Activated naive CD8-positive, alpha-beta T cell treated with anti-CD3 and anti-CD28 coated beads, Interleukin-2, amount 50 U/mL, for 24 hours (primary cell): ENCODE measurements at places on chromosomes 12 and 14.

- H3K27ac ChIP-seq, result no peak overlapping the region
- no peak overlapping the region for H3K4me3 ChIP-seq
- no peaks in the 10 kb centered on the region for H3K36me3 ChIP-seq
- H3K4me1 ChIP-seq, result no peaks in the 10 kb centered on the region
These were observed 528.4 kb upstream of the TBX3 start for GRCh38 chr12:115212356-115212755.

DNA sequence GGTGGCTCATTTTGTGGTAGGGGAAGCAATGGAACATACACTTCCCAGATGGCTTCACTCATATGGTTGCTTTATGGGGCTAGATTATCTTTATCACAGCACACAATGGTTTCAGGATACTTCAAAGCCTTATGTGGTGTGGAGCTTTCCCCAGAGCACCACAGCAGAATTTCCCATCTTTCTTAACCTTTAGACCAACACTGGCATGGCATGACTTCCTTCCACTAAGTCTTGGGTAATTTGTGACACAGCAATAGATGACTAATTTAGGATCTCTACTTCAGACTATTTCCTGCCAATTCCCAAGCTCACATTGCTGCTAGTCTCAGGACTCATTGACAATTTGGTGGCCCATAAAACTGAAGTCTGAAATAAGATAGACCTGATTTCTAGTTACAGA lies 36.9 kb upstream of the DCN start:
- no peak for DNase-seq
- no peak overlapping the region for H3K27ac ChIP-seq
- H3K27me3 ChIP-seq, result peaks cover 2% of the 10 kb centered on the region
- no peaks in the 10 kb centered on the region for H3K4me1 ChIP-seq

- H3K27ac ChIP-seq, result no peak overlapping the region
- H3K27me3 ChIP-seq, result peaks cover 6% of the 10 kb centered on the region
- H3K36me3 ChIP-seq, result no peaks in the 10 kb centered on the region
- peaks cover 2% of the 10 kb centered on the region for H3K4me1 ChIP-seq
These were observed 6.1 kb upstream of the FAIM2 start for GRCh38 chr12:49909826-49910225.

- H3K4me3 ChIP-seq, result no peak overlapping the region
- H3K36me3 ChIP-seq, result no peaks in the 10 kb centered on the region
- H3K27ac ChIP-seq, result no peak overlapping the region
- no peaks in the 10 kb centered on the region for H3K4me1 ChIP-seq
These were observed 59.3 kb downstream of the DNAI7 start for GRCh38 chr12:25135531-25136154.

GRCh38 chr12:52032446-52032803 lies 18.8 kb upstream of the NR4A1 start:
- H3K27me3 ChIP-seq, result no peaks in the 10 kb centered on the region
- H3K27ac ChIP-seq, result peak overlapping the region; percentile 85
- peaks cover 48% of the 10 kb centered on the region for H3K4me1 ChIP-seq
- DNase-seq, result no peak
- H3K4me3 ChIP-seq, result peak overlapping the region; percentile 78
- no peaks in the 10 kb centered on the region for H3K36me3 ChIP-seq

GRCh38 chr12:117472983-117473382 lies 111.6 kb upstream of the NOS1 start:
- no peaks in the 10 kb centered on the region for H3K27me3 ChIP-seq
- H3K36me3 ChIP-seq, result no peaks in the 10 kb centered on the region
- no peak overlapping the region for H3K27ac ChIP-seq
- DNase-seq, result no peak
- H3K4me1 ChIP-seq, result no peaks in the 10 kb centered on the region
- H3K4me3 ChIP-seq, result no peak overlapping the region

DNA sequence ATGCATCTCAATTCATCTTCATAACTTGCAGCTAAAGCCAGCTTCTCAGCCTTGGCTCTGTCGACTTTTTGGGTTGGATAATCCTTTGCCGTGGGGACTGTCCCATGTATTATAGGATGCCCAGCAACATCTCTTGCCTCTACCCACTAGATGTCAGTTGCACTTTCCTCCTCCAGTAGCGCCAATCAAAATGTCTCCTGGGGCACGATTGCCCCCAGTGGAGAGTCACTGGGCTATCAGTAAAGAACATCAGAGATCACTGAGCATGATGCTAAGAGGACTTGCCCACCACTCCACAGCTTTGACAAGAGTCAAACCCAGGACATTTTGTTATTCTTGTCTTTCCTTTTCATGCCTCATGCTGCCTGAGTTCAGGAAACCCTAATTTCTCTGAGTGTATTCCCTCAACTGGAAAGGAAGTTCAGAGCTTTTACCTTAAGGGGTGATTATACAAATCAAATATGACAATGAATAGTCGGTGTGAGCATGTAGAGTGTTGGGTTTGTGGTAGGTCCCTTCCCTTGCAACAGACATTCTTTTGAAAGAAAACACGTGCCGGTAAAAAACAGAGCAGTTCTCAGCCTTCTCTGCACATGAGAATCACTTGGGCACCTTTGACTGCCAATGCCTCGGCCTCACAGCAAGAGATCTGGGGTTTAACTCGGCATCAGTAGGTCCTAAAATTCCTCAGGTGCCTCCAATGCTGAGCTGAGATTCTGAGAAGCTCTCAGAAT lies 980.6 kb downstream of the VRK1 start:
- no peaks in the 10 kb centered on the region for H3K27me3 ChIP-seq
- DNase-seq, result no peak
- peaks cover 14% of the 10 kb centered on the region for H3K4me1 ChIP-seq
- H3K27ac ChIP-seq, result no peak overlapping the region

DNA sequence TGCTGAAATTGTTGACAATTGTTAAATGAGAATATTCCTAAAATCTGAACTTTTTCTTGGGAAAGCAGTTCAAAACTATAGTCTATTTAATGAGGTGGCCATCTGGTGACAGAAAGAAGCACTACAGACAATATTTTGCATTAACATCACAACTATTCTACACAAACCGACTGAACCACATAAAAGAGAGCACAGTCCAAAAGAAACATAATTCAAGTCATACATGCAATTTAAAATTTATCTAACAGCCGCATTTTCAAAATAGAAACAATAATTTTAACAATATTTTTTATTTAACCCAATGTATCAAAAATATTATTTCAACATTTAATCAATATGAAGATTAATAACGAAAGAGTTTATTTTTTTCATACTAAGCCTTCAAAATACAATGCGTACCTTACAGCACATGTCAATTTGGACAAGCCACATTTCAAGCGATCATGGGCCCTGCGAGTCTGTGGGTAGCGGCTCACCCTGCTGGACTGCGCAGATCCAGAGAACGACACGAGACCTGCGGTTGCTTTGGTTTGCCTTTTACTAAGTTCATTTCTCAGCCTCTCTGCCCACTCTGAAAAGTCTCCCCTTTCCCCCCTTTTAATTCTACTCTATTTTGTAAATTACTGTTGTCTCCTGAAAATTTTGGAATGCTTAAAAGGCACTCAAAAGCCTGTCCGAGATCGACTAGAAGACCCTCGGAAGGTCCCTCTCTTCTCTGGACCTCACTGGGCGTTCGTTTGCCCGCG lies 947 bp upstream of the LRRC9 start:
- H3K27me3 ChIP-seq, result peaks cover 39% of the 10 kb centered on the region
- DNase-seq, result peak; percentile 19
- H3K27ac ChIP-seq, result peak overlapping the region; percentile 14
- peaks cover 7% of the 10 kb centered on the region for H3K4me1 ChIP-seq
- no peaks in the 10 kb centered on the region for H3K36me3 ChIP-seq

DNA sequence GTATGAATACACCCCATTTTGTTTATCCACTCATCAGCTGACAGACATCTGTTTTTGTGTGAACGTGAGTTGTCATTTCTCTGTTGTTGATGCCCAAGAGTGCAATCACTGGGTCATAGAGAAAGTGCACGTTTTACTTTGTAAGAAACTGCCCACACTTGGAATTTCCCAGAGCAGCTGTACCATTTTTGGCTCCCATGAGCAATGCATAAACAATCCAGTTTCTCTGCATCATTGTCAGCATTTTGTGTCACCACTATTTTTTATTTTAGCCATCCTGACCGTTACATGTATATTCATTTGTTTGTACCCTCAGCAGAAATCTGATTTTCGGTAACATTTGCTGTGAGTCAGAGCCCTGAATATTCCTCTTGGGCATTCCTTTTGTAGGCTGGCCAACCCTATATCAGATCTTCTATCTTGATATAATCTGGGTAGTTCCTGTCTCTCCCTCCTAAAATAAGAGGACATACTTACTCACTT lies 62.7 kb downstream of the RBM19 start:
- peaks cover 45% of the 10 kb centered on the region for H3K36me3 ChIP-seq
- H3K27ac ChIP-seq, result no peak overlapping the region
- H3K4me3 ChIP-seq, result no peak overlapping the region

DNA sequence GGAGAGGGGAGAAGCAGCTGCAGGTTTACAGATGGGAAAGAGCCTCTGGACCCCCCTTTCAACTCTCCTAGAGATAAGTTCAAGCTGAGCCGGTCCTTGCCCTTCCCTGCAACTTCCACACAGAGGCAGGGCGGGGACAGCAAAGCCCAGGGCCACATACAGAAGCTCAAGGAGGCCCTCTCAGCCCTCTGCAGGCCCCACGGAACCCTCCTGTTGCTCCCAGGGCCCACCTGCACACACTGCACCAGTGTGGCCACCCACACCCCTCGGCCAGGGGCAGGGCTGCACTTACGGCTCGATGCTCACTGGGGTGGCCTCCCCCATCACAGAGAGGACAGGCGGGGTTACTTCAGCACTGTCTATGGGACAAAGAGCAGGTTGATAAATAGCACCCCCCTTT lies 13.0 kb upstream of the PNMA1 start:
- H3K4me1 ChIP-seq, result peaks cover 43% of the 10 kb centered on the region
- H3K36me3 ChIP-seq, result peaks cover 69% of the 10 kb centered on the region
- no peak overlapping the region for H3K27ac ChIP-seq
- DNase-seq, result no peak

GRCh38 chr12:91529829-91530228 lies 347.2 kb upstream of the DCN start:
- no peaks in the 10 kb centered on the region for H3K36me3 ChIP-seq
- no peak overlapping the region for H3K27ac ChIP-seq
- H3K4me3 ChIP-seq, result no peak overlapping the region
- H3K4me1 ChIP-seq, result no peaks in the 10 kb centered on the region
- no peaks in the 10 kb centered on the region for H3K27me3 ChIP-seq

DNA sequence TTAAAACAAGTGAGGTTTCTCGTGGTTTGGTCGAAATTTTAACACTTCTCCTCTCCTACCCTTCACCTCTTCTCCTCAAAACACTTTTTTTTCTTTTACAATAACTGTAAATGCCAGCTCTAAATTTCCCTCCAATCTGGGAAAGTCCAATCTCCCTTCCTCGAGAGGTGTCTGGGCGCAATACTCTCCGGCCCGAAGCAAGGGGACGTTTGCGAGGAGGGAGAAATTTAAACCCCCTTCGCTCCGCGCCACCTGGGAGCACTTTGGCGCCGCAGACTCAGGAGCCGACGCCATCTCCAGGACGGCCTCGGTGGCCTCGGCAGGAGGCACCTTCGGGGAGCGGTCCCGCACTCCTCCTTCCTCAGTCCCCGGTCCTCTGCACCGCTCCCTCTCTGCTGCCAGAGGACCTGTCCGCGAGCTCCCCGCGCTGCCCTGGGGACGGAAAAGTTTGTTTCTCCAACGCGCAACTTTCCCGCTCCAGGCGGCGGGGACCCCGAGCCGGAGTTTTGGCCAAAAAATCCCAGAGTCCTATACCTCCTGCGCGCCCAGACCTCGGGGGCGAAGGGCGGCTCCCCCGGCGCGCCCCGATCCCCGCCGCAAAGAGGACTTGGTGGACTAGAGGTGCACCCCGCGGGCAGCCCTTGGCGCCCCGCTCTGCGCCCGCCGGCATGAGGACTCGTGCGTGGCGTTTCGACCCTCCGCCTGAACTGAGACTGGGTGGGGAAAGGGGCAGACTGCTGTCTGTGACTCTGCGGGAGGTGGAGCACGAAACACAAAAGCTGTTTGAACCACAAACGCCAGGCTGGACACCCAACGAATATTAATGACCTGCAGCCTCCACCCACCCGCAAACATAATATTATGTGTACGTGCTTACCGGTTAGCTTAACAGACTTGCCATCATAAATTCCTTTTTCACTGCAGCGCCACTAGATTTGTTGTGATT lies 95.2 kb upstream of the HMGA2 start:
- H3K27ac ChIP-seq, result no peak overlapping the region
- H3K36me3 ChIP-seq, result no peaks in the 10 kb centered on the region
- peaks cover 62% of the 10 kb centered on the region for H3K27me3 ChIP-seq
- peak; percentile 3 for DNase-seq

- H3K27ac ChIP-seq, result no peak overlapping the region
- peak overlapping the region; percentile 33 for H3K4me3 ChIP-seq
- no peaks in the 10 kb centered on the region for H3K36me3 ChIP-seq
- DNase-seq, result peak; percentile 37
- H3K4me1 ChIP-seq, result peaks cover 22% of the 10 kb centered on the region
These were observed 2.7 kb downstream of the BHLHE41 start for GRCh38 chr12:26122061-26122680.

DNA sequence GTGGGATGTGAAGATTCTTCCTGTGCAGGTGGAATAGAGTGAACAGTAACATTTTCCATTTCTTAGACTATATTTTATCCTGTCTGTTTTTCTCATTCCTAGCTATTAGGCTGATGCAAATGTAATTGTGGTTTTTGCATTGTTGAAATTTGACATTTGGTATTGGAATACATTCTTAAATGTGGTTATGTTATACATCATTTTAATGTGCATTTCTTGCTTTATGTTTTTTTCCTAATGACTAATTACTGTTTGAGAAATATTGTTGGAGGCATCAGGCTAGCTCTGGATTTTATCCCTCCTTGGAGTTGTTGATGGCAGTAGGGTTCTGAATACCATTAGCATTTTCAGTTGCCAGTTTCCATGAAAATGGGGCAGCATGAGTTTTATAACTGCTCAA lies 75.9 kb upstream of the GNG2 start:
- peaks cover 7% of the 10 kb centered on the region for H3K36me3 ChIP-seq
- no peak overlapping the region for H3K27ac ChIP-seq
- no peak for DNase-seq
- peaks cover 23% of the 10 kb centered on the region for H3K27me3 ChIP-seq
- H3K4me1 ChIP-seq, result peaks cover 28% of the 10 kb centered on the region

DNA sequence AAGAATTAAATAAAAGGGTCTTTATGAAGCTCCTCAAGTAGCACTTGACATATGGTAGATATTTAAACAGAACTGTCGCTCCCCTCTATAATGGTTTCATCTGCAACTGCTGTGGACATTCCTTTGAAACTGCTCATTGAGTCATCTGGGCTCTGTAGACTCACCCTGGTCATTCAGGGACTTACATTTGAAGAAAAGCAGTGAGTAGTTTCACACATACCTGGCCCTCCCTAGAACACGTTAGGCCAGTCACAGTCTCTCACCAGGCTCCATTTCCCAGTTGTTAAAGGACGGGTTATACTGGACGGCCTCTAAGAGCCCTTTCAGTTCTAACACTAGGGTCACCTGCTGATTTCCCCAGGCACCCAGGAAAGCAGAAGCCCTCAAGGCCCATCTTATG lies 217.0 kb downstream of the BCL11B start:
- peaks cover 24% of the 10 kb centered on the region for H3K4me1 ChIP-seq
- DNase-seq, result no peak
- no peak overlapping the region for H3K27ac ChIP-seq

DNA sequence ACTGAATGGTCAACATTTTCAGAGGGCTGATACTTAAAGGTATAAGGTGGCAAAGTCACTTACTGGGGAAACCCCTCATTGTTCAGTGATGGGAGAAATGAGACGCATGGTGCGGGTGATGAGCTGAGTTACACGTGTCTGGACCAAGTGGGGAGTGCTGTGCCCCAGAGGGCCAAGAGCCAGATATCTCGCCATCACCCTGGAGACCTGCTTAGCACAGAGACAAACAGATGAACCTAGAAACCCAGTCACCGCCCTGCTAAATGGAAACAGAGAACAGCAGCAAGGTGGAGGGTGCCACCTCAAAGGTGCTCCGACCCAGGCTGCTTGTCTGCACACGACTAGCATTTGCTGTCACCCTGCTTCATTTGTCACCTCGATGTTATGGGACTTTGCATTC lies 92.4 kb downstream of the RBM19 start:
- no peaks in the 10 kb centered on the region for H3K4me1 ChIP-seq
- peaks cover 26% of the 10 kb centered on the region for H3K36me3 ChIP-seq
- no peaks in the 10 kb centered on the region for H3K27me3 ChIP-seq
- no peak overlapping the region for H3K27ac ChIP-seq
